ENCODE measurements at places on chromosomes 6 and 20.

DNA sequence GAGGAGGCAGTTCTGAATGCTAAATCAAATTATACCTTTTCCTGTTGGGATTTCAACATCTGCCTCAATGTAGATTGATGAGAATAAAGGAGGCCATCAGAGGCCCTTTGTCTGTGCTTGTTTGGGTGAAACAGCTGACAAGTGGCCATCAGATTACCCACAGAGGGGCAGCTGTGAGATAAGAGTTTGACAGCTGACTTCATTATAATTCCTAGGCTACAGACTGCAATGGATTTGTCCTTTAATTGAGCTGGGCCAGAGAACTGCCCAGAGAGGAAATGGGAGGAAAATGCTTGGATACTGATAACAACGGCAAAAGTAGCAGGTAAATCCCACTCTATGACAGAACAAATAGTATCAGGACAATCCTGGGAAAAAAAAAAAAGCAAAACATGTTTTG lies 649.4 kb downstream of the HDGFL1 start:
- no peak for DNase-seq

- DNase-seq: no peak
Observed at GRCh38 chr6:3754776-3755175, 3.3 kb upstream of the PXDC1 start.

DNA sequence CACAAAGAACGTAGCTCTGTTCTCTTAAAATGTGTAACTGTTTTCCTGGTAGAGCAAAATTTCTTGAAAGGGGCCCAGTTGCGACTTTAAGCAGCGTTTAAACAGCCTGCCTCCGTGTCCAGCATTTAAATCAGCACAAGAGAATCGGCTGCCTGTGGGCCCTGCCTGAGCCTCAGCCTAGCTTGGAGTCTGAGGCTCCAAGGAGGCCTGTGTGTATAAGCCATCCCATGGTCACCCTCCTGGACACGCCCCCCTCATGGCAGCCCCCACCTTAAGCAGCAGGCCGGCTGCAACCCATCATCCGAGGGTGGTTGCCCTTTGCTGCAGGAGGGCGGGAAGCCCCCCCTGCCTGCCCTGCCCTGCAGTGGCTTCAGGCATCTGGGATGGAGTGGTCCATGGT lies 18.9 kb downstream of the SDCBP2 start:
- no peak for DNase-seq

- DNase-seq: no peak
Observed at GRCh38 chr20:54648421-54649142, 173.2 kb downstream of the DOK5 start.

- peak; percentile 95 for DNase-seq
Observed at GRCh38 chr6:6696867-6697531, 108.5 kb downstream of the LY86 start.

DNA sequence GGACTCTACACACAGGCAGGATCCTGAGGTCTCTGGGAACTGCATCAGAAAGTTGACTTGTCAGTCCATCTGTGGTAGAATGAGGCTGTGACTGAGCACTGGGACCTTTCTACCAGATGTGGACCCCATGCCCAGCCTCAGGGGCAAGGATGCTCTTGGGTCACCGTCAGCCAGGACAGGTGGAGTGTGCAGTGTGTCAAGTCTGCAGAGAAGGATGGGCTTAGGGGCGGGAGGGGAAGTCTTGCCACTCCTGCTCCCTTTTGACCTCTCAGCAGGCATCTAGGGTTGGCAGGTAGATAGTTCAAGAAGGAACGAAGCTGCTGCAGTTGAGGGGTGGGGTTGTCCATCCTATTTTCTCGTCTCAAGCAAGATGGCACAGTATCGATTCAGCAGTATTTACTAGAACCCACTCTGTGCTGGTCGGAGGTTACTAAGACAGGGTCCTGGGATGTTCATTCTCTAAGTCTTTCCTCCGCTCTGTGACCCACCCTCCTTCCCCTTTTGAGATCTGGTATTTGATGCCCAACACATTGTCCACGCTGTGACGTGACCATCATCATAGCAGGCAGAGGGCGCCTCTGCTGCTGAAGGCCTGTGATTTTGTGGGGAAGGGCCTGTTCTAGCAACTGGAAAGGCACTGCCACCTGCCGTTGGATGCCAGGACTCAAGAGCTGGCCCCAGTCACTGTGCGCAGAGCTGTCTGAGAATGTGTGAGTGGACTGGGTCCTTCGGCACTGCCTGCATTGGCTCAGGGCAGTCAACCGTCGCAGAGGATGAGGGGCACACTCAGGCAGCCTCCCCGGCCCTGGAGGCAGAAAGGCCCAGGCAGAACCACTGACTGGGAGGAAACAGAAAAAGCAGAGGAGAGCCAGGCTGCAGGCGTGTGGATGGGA lies 23.2 kb downstream of the RBCK1 start:
- DNase-seq: peak; percentile 90

DNA sequence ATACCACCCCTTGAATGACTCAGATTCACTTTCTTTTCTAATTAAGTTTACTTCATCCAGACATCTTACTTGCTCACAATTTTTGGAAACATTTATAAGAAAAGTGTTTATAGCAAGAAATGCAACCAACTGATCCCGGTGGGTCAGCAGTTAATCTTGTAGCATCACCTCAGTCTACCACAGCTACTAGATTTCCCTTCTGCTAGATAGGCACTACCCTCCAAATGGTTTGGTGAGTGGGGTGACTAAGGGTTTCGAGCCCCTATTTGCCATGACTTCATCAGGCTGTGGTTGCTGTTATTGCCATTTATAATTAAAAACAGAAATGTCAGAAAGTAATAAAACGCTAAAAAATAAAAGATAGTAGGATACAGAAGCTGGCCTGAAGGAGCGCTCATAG lies 930.1 kb upstream of the GJE1 start:
- no peak for DNase-seq

- no peak for DNase-seq
Observed at GRCh38 chr20:39810309-39810708, 848.2 kb downstream of the DHX35 start.

- no peak for DNase-seq
Observed at GRCh38 chr20:45944151-45944964, 9.9 kb downstream of the PCIF1 start.
